ENCODE measurements at places on chromosomes 11 and 22. TPM values are rescaled to one million over a fixed set of nuclear protein-coding genes. Genes with fewer than 3 reads are reported as not detected.
A peak's percentile ranks its signal among the peaks of the same experiment; 100 is the strongest.

BDNF gene
- 3.1 TPM for total RNA-seq

TRIM64 gene
- total RNA-seq: not detected

FIBIN gene
- 10.5 TPM for total RNA-seq

DNA sequence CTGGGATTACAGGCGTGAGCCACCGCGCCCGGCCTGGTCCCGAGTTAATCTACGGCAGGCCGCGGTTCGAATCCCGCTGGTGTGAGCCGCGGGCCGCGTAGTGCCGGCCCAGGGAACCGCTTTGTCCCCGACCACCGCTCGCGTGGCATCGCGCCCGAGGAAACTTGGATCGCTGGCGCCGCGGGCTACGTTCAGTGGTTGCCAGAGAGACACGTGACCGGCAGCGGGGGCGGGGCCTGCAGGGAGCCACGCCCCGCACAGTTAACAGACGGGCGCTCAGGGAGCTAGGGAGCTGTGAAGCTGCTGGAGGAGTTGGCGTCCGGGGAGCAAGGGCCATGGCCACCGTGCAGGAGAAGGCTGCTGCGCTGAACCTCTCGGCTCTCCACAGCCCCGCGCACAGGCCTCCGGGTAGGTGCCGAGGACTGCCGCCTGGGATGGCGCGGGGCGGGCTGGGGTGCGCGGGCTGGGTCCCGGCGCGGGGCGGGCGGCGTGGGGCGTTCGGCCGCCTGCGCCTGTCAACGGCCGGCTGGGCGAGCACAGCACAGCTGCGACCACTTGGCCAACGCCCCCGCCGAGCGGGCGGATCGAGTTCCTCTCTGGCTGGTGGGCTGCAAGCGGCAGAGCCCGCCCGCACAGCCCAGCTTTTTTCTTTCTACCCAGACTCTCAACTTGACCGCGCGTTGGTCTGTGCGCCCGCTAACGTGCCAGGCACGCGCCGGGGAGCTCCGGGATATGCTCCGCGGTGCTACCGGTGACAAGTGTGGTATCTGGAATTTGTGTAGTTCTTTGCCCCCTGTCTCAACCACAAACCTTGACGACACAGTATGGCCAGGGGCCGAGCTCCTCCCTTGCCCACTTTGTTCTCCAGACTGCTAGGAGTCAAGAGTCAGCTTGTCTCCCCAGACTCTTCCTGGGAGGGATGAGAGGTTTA is at the start of gene DEPDC7:
DEPDC7 (plus strand) TSS at position 258 of the 931 bp plus-strand sequence; CDS start at position 336, 78 bp downstream.
- peak within 1 kb of the TSS; percentile 69 for H3K4me3 ChIP-seq
- H3K36me3 ChIP-seq: no peaks in the 10 kb centered on the region
- peaks cover 57% of the 10 kb centered on the region for H3K27me3 ChIP-seq
- H3K4me1 ChIP-seq: peaks cover 13% of the 10 kb centered on the region
- H3K27ac ChIP-seq: no peak within 1 kb of the TSS
- peak; percentile 84 for DNase-seq

DNA sequence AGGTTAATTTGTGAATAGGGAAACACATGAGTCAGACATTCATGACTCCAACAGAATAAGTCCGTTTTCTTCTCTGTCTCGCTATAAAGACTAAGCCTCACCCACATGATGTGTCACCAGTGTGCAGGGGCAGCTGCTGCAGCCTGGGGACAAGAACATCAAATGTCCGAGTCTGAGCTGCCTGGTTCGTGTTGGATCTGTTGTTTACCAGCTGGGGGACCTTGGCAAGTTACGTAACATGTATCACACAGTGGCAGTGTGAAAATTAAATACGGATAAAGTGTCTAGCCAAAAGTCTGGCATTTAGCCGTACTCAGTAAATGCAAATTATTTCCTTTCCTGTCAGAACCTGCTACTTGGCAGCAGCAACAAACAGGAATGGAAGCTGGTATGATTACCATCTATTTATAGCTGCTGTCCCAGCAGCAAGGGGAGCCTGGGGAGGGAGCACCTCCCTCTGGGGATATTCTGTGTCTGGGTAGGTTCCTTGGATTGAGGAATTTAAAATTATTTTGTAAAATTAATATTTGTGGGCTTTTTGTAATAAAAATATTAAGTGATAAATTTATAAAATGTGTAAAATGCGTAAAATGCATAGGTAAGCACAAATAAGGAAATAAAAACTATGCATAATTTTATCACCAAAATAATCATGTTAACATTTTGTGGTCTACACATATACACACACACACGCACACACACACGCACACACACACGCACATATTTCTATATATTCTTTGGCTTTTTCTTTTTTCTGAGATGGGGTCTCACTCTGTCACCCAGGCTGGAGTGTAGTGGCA is 1.3 kb upstream of the CLDN25 start:
- H3K4me1 ChIP-seq: peaks cover 33% of the 10 kb centered on the region
- H3K36me3 ChIP-seq: no peaks in the 10 kb centered on the region
- no peaks in the 10 kb centered on the region for H3K27me3 ChIP-seq
- H3K4me3 ChIP-seq: peak overlapping the region; percentile 44
- H3K27ac ChIP-seq: peak overlapping the region; percentile 83
- DNase-seq: no peak

DNA sequence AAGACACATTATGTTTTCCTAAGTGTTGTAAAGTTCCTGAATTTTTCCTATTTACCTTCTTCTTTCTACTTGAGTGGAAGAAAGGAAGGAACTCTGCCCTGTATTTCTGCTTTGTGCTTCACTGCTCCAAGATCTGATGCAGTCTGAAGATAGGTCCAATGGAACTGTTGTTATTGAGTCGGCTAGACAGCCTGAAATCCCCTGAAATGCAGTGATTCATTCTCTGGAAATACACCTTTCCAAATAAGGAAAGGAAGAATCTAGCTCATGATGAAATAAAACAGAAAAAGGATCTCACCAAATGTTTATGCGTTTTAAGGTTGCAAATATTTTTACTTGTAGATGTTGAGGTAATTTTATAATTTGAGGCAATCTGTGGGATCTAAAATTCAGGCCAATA is 322.8 kb downstream of the GUCY1A2 start:
- H3K4me1 ChIP-seq: no peaks in the 10 kb centered on the region
- H3K36me3 ChIP-seq: no peaks in the 10 kb centered on the region
- no peaks in the 10 kb centered on the region for H3K27me3 ChIP-seq
- no peak for DNase-seq
- no peak overlapping the region for H3K4me3 ChIP-seq

DNA sequence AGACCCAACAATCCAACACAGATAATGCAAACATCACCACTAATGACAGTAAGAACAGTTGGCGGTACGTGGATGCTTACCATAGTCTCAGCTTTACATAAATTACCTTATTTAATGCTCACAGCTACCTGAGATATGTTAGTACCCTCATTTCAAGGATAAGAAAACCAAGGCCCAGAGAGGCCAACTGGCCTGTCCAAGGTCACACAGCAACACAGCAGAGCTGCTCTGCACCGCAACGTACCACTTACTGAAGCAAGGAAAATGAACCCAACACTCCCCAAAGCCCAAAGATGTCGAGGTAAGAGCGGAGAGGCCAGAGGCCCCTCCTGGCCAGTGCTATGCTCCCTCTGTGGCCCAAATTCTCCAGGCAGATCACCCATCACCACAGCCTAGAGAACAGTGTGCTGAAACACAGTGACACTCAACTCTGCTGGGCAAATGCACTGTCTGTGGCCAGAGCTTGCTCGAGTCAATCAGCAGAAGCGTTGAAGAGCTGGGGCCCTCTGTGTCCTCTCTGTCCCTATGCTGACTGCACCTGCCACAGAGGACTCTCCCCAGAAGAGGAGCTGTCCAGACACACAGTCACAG is 14.0 kb downstream of the SHANK2 start:
- H3K4me3 ChIP-seq: no peak overlapping the region
- DNase-seq: no peak
- peaks cover 4% of the 10 kb centered on the region for H3K4me1 ChIP-seq
- no peaks in the 10 kb centered on the region for H3K36me3 ChIP-seq

GRCh38 chr11:76141901-76142588 is 64.3 kb downstream of the WNT11 start:
- peaks cover 21% of the 10 kb centered on the region for H3K36me3 ChIP-seq
- H3K27me3 ChIP-seq: no peaks in the 10 kb centered on the region
- H3K4me3 ChIP-seq: no peak overlapping the region
- no peak overlapping the region for H3K27ac ChIP-seq
- DNase-seq: no peak

GRCh38 chr22:28706845-28707244 is 27.2 kb upstream of the TTC28 start:
- no peaks in the 10 kb centered on the region for H3K36me3 ChIP-seq
- no peak overlapping the region for H3K27ac ChIP-seq
- H3K27me3 ChIP-seq: no peaks in the 10 kb centered on the region
- peaks cover 22% of the 10 kb centered on the region for H3K4me1 ChIP-seq
- H3K4me3 ChIP-seq: no peak overlapping the region

DNA sequence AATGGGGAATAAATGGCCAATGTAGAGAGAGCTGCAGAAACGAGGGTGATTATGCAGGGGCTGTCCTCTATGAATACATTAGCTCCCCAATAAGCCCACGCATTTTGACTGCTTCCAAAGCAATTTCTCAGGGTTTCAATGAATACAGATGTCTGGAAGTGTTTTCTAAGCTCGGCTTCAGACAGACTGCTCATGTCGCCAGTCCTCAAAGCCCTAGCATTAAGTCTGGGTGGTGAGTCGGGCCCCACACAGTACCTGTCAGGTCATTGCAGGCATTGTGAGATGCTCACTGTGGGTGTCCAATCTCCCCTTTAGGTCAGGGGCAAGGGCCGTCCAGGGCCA is 17.9 kb upstream of the CSNK2A3 start:
- no peak for DNase-seq
- no peaks in the 10 kb centered on the region for H3K4me1 ChIP-seq
- H3K27ac ChIP-seq: no peak overlapping the region
- H3K27me3 ChIP-seq: no peaks in the 10 kb centered on the region
- H3K4me3 ChIP-seq: no peak overlapping the region
- H3K36me3 ChIP-seq: peaks cover 65% of the 10 kb centered on the region

- H3K4me3 ChIP-seq: no peak overlapping the region
- H3K27ac ChIP-seq: no peak overlapping the region
- no peaks in the 10 kb centered on the region for H3K27me3 ChIP-seq
- H3K36me3 ChIP-seq: no peaks in the 10 kb centered on the region
- no peaks in the 10 kb centered on the region for H3K4me1 ChIP-seq
These were observed 10.9 kb downstream of the RAB38 start for GRCh38 chr11:88164320-88164719.
